ENCODE measurements at places on chromosomes 16 and 17. TPM values are rescaled to one million over a fixed set of nuclear protein-coding genes. Genes with fewer than 3 reads are reported as not detected.

GRCh38 chr17:44363613-44364159, at the start of gene FAM171A2:
Gene FAM171A2, minus strand, starts transcription at chr17:44363853. Its CDS starts 139 bp downstream, at chr17:44363714.
- DNase-seq: peak; percentile 68

DNA sequence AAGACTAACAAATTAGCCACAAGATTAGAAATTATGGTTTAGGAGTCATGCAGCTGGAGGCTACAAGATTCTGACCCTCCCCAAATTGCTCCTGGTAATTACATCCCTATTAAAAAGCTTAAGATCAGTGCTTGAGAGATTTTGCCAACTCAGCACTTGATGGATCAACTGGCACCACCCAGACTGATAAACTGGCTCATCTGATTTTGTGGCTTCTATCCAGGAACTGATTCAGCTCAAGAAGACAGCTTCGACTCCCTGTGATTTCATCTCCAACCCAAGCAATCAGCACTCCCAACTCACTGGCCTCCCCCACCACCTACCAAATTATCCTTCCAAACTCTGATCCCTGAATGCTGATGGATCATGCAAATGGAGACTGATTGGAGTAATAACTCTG, 94.8 kb downstream of the TNFRSF13B start:
- DNase-seq: no peak

GRCh38 chr16:27289669-27290068, 21.1 kb upstream of the NSMCE1 start:
- DNase-seq: no peak

SSTR5 gene
- polyA plus RNA-seq: not detected

Data from naive B cell (primary cell).